ENCODE measurements at places on chromosomes 7 and 10.
A peak's percentile ranks its signal among the peaks of the same experiment; 100 is the strongest.

GRCh38 chr7:47451851-47452205, 130.1 kb downstream of the TNS3 start:
- no peaks in the 10 kb centered on the region for H3K36me3 ChIP-seq
- H3K4me1 ChIP-seq: no peaks in the 10 kb centered on the region
- no peak for DNase-seq
- H3K4me3 ChIP-seq: no peak overlapping the region

GRCh38 chr7:33336820-33337219, 207.5 kb downstream of the BBS9 start:
- DNase-seq: peak; percentile 7
- no peaks in the 10 kb centered on the region for H3K36me3 ChIP-seq
- H3K27me3 ChIP-seq: no peaks in the 10 kb centered on the region
- no peak overlapping the region for H3K4me3 ChIP-seq
- no peak overlapping the region for H3K27ac ChIP-seq

GRCh38 chr7:17472518-17472917, 174.1 kb downstream of the AHR start:
- H3K4me3 ChIP-seq: no peak overlapping the region
- DNase-seq: no peak
- no peak overlapping the region for H3K27ac ChIP-seq
- H3K36me3 ChIP-seq: no peaks in the 10 kb centered on the region
- peaks cover 5% of the 10 kb centered on the region for H3K4me1 ChIP-seq
- no peaks in the 10 kb centered on the region for H3K27me3 ChIP-seq

DNA sequence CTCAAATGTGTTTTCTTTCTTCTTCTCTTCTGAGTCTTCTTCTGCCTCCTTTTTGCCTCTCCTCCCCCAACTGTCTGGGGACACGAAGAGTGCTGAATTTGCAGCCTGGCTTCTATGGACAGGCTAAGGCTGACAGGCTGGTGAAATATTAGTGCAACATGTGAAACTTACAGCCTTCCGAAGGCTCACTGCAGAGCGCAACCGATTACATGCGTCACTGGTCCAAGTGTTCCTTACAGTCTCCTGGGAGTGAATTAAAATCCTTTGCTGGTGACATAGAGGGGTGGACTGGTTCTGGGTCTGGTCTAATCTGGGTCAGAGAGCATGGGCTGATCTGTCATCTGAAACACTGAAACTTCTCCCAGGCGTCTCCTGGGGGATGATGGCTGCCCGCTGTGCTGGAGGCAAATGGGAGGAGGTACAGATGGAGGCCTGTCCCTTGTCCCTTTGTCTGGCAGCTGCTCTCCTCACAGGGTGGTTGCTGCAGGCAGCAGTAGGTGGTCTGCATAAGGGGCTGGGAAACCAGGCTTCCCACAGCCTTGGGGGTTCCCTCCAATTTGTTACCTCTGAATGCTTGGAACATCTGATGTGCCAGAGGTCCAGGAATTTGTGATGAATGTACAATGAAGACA, 143.8 kb upstream of the BMPER start:
- DNase-seq: no peak
- H3K4me3 ChIP-seq: no peak overlapping the region
- no peaks in the 10 kb centered on the region for H3K4me1 ChIP-seq
- peaks cover 1% of the 10 kb centered on the region for H3K27me3 ChIP-seq
- H3K36me3 ChIP-seq: no peaks in the 10 kb centered on the region
- H3K27ac ChIP-seq: no peak overlapping the region

- H3K27me3 ChIP-seq: no peaks in the 10 kb centered on the region
- no peak overlapping the region for H3K27ac ChIP-seq
- no peaks in the 10 kb centered on the region for H3K36me3 ChIP-seq
- H3K4me1 ChIP-seq: no peaks in the 10 kb centered on the region
- DNase-seq: no peak
These were observed 55.1 kb downstream of the TMEM178B start for GRCh38 chr7:141128931-141129330.

Data from GM12878 (cell line).